ENCODE measurements at places on chromosomes 11 and 22.

GRCh38 chr22:30115705-30116104 is 35.4 kb downstream of the HORMAD2 start:
- H3K27ac ChIP-seq = no peak overlapping the region
- H3K4me3 ChIP-seq = no peak overlapping the region
- no peaks in the 10 kb centered on the region for H3K4me1 ChIP-seq
- no peaks in the 10 kb centered on the region for H3K36me3 ChIP-seq
- no peak for DNase-seq

DNA sequence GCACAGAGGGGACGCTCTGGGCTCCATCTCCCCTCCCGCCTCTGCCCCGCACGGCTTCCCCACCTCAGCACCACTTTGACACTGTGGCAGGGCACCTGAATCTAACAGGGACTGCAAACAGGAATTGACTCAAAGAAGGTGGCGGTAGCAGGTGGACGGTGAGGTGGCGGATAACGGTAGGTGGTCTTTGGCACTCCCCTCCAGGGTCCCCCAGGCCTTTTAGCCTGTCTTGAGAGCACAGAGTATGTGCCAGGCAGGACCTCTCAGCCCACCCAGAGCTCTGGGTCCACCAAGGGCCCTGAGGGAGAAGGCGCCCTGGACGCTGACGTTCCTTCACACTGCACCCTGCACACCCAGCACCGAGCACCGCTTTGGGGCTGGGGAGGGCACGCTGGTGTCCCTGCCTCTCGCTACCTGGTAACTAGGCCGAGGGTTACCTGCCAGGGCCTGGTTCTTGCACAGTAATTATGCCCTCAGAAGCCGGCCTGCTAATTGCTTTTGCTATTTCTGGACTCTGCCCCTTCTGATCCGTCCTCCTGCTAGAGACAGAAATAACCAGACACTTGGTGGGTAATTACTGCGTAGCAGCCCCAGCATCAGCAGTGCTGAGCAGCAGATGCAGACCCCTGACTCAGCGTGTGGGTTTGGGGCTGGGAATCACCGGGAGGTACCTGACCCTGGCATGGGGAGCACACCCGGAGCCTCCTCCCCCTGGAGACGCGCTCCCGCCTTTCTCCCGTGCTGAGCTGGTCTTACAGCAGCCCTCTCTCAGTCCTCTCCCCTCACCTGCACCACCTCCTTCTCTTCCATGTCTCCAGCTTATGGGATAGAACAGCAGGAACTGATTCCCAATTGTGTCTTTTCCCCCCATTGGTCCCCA is 103.3 kb upstream of the B3GAT1 start:
- no peak overlapping the region for H3K4me3 ChIP-seq
- no peaks in the 10 kb centered on the region for H3K36me3 ChIP-seq
- H3K27me3 ChIP-seq = peaks cover 2% of the 10 kb centered on the region
- no peak for DNase-seq
- H3K4me1 ChIP-seq = peaks cover 4% of the 10 kb centered on the region

DNA sequence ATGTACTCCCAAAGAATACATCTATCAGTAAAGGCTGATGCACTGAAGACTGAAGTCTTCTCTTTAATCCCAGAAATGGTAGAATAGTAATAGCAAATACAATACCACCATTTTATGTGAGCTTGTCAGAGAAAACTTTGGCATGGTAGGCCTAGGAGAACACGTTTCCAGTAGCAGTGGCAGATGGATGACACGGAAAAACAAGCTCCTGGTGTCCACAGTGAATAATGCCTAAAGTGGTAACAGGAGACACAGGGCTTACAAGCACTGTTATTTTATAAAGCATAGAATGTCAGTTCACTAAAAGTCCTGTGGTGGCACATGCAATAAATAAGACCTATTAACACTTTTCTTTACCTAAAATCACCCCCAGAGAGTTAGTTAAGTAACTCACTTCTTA is 277.6 kb downstream of the TTC28 start:
- no peak overlapping the region for H3K27ac ChIP-seq
- H3K27me3 ChIP-seq = peaks cover 3% of the 10 kb centered on the region
- no peak for DNase-seq
- H3K4me3 ChIP-seq = no peak overlapping the region
- no peaks in the 10 kb centered on the region for H3K36me3 ChIP-seq

DNA sequence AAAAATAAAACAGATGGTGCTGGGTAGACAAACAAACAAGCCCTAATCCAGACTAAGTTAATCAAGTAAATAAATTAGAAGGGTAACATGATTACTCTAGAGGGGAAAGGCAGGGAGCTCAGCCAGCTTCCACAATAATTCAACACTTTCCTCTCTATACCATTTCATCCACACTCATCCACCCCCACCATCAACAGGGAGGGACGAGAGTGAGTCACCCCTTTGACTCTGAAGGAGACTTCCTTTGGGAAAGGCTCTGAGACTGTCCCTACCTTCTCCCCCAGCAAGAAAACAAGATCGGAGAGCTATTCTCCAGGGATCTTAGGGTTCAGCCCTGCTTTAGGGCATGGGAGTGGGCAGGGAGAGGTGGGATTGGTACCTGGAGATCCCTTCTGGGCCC is 33.1 kb downstream of the TRIM66 start:
- no peaks in the 10 kb centered on the region for H3K4me1 ChIP-seq
- H3K27ac ChIP-seq = no peak overlapping the region
- H3K36me3 ChIP-seq = peaks cover 22% of the 10 kb centered on the region
- no peak for DNase-seq

DNA sequence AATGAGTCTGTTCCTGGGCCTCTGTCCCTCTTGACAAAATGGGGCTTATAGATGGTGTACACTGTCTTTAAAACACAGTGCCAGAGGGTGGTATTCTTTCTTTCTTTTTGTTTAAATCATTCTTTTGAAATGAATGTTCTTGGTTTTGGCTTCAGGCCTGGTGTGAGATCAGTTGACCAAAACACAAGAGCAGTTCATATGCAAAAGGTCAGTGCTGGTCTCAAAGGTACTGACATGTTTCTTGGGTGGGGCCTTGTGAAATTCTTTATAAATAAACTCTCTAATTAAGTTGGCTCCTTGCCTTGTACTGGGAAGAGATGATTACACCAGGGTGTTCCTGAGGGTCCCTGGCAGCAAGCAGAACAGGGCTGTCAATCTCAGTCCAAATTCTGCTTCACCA is 110.0 kb downstream of the FBXO7 start:
- DNase-seq = no peak
- H3K4me3 ChIP-seq = no peak overlapping the region
- H3K27me3 ChIP-seq = peaks cover 3% of the 10 kb centered on the region

GRCh38 chr11:134562196-134562595 is 150.2 kb upstream of the B3GAT1 start:
- no peaks in the 10 kb centered on the region for H3K27me3 ChIP-seq
- no peaks in the 10 kb centered on the region for H3K4me1 ChIP-seq
- DNase-seq = no peak
- H3K36me3 ChIP-seq = no peaks in the 10 kb centered on the region
- H3K27ac ChIP-seq = no peak overlapping the region

DNA sequence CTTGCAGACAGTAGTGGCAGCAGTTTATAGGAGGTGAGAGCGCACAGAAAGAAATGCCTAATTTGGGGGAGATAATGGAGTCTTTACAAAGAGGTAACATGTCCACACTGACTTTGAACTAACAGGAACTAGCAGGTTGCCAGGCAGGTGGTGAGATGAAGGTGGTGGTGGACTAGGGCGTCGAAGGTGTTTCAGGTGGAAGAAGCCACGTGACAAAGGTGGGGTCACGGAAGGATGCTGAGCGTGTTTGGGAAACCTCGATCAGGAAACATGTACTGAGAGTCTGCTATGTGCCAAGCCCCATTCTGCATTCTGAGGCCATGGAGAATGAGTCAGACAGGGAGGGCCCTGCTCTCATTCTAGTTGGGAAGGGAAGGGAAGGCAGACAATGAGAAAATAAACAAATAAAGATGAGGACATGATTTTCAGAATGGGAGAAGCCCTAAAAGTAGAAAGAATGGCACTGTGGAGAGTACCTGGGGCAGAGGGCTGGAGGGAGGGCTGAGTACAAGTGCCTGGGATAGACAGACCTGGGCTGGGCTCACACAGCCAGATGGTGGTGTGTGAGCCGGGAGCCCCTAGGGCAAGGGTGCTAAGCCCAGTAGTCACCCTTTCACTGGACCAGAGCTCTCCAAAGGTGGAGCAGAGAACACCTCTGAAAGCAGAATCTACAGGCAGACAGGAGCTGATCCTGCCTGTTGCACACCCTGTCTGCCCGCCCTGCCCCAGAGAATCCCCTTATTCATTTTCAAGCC is 16.2 kb upstream of the NNMT start:
- H3K4me1 ChIP-seq = no peaks in the 10 kb centered on the region
- H3K27ac ChIP-seq = no peak overlapping the region
- peaks cover 18% of the 10 kb centered on the region for H3K27me3 ChIP-seq
- no peaks in the 10 kb centered on the region for H3K36me3 ChIP-seq

- peaks cover 7% of the 10 kb centered on the region for H3K36me3 ChIP-seq
- H3K4me1 ChIP-seq = peaks cover 17% of the 10 kb centered on the region
- DNase-seq = peak; percentile 74
- peak within 1 kb of the TSS; percentile 79 for H3K27ac ChIP-seq
- peak within 1 kb of the TSS; percentile 75 for H3K4me3 ChIP-seq
Observed at GRCh38 chr22:40818747-40819598, at the start of gene SLC25A17. Gene SLC25A17 (minus strand): TSS chr22:40819346. CDS start chr22:40819248, 98 bp downstream.

- H3K27me3 ChIP-seq = no peaks in the 10 kb centered on the region
- H3K4me1 ChIP-seq = no peaks in the 10 kb centered on the region
- no peak overlapping the region for H3K27ac ChIP-seq
- no peak for DNase-seq
- no peak overlapping the region for H3K4me3 ChIP-seq
Observed at GRCh38 chr11:70921804-70922203, 330.6 kb downstream of the SHANK2 start.

GRCh38 chr22:47307326-47307725 is 544.9 kb downstream of the TBC1D22A start:
- H3K27ac ChIP-seq = no peak overlapping the region

DNA sequence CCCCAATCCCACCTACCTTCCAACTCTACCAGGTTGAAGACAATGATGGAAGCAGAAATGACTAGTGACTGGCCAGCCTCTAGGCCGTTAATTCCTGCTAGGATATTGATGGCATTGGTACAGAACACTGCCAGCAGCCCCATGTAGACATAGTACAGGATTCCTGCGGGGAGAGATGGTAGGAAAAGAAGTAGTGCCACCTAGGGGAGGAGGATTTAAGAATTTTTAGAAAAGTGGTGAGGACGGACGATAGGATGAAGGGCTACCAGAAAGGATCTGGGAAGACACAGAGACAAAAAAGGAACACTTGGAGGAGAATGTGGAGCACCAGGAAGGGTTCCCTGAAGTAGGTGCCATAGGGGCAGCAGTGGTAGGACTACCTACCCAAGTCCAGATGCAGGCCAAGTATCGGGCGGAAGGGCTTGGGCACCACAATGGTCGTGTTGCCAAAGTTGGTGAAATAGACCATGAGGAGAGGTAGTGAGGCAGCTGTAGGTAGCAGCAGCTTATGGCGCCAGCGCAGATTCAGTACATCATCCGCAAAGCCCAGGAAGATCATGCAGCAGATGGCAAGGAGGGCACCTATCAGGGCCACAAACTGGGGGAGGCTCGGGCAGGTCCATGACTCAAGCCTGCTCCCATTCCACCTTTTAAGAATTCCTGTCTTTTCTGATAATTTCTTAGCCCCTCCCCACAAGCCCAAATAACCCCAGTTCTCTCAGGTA is 1.2 kb downstream of the DPAGT1 start:
- H3K27ac ChIP-seq = no peak overlapping the region
- no peak for DNase-seq
- H3K4me3 ChIP-seq = peak overlapping the region; percentile 90
- peaks cover 27% of the 10 kb centered on the region for H3K4me1 ChIP-seq
- peaks cover 16% of the 10 kb centered on the region for H3K36me3 ChIP-seq

DNA sequence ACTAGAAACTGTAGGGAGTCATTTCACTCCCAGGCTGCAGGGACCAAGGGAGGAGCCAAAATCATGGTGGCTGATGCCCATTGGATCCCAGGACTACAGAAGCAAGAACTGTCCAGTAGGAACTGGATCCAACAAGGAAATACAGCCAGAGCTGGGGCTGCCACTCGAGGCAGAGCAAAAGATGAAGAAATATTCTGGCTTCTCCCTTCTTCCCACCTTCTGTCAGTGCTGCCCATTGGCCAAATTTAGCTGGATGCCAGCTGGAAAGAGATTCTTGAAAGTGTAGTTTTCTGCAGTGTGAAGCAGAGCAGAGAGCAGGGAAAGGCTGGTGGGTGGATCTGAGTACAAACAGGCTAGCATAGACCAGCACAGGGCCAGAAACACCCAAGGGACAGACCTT is 45.6 kb downstream of the COMMD9 start:
- peaks cover 8% of the 10 kb centered on the region for H3K27me3 ChIP-seq
- no peak for DNase-seq
- H3K4me3 ChIP-seq = no peak overlapping the region

DNA sequence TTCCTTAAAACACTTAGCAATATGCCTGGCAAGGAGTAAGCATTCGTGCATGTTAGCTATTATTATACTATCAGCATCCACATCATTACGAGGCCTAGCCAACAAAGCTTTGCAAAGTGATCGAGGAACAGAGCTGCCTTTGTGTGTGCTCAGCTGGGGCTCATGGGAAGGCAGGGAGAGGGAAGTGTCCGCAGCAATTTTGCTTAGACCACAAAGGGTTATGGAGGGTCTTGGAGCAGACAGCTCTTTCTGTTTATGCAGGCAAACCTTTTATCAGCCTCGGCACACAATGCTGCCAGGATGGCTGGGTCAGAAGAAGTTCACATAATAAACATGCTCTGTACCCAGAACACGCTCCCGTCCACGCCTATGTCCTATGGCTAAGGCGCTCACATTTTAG is 10.9 kb upstream of the DKK3 start:
- H3K27ac ChIP-seq = no peak overlapping the region
- no peaks in the 10 kb centered on the region for H3K36me3 ChIP-seq
- peaks cover 20% of the 10 kb centered on the region for H3K27me3 ChIP-seq
- H3K4me3 ChIP-seq = no peak overlapping the region
- no peaks in the 10 kb centered on the region for H3K4me1 ChIP-seq

- no peak for DNase-seq
- H3K4me1 ChIP-seq = no peaks in the 10 kb centered on the region
- H3K27ac ChIP-seq = no peak overlapping the region
- H3K27me3 ChIP-seq = peaks cover 12% of the 10 kb centered on the region
- no peaks in the 10 kb centered on the region for H3K36me3 ChIP-seq
Observed at GRCh38 chr11:17640493-17641164, 78.7 kb upstream of the MYOD1 start.

DNA sequence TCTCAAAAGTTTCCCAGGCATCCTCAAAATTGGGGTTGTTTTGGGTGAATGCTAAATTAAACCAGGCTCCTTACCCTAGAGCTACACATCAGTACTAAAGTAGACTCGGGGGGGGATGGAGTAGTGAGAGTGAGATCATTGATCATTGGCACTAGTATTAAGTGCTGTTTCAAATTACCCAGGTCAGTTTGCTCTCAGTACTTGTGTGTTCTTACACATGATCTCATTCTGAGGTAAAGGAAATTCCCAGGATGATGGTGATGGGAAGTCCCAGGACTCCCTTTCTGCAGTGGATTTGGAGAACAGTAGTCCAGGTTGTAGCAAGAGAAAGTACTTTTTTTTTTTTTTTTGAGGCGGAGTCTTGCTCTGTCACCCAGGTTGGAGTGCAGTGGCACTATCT is 12.5 kb downstream of the RBM4 start:
- H3K36me3 ChIP-seq = peaks cover 19% of the 10 kb centered on the region
- H3K4me3 ChIP-seq = no peak overlapping the region
- DNase-seq = no peak
- H3K27ac ChIP-seq = no peak overlapping the region
- no peaks in the 10 kb centered on the region for H3K27me3 ChIP-seq
